ENCODE measurements at places on chromosomes 12 and 14.

- DNase-seq = no peak
Measured at GRCh38 chr12:39613525-39613924, 6.1 kb downstream of the ABCD2 start.

DNA sequence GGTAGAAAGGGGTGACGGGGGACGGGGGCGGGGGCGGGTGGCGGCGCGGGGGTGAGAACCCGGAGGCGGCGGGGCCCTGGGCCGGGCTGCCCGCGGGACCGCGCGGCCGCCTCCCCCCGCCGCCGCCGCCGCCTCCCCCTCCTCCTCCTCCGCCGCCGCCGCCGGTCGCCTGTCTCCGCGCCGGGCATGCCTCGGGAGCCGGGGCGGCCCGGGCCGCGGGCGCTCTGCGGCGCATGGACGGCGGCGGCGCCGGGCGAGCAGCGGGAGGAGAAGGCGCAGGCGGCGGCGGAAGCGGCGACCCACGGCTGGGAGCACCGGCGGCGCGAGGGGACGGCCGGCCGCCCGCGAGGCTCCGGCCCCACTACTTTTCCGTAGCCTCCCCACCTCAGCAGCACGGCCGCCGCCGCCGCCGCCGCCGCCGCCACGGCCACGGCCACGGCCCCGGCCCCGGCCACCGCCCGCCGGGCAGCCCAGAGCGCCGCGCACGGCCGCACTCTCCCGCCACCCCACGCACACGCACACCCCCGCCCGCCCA lies at the start of gene NPAS3:
Gene NPAS3, plus strand, starts transcription at position 161 of the 535 bp plus-strand sequence.
- no peak for DNase-seq

- peak; percentile 71 for DNase-seq
Measured at GRCh38 chr12:67981287-67982162, 7.7 kb upstream of the IFNG-AS1 start.

GRCh38 chr12:25423355-25424050 lies 129.6 kb downstream of the LMNTD1 start:
- peak; percentile 80 for DNase-seq

GRCh38 chr14:51547260-51547659 lies 104.5 kb upstream of the FRMD6 start:
- DNase-seq = peak; percentile 100

DNA sequence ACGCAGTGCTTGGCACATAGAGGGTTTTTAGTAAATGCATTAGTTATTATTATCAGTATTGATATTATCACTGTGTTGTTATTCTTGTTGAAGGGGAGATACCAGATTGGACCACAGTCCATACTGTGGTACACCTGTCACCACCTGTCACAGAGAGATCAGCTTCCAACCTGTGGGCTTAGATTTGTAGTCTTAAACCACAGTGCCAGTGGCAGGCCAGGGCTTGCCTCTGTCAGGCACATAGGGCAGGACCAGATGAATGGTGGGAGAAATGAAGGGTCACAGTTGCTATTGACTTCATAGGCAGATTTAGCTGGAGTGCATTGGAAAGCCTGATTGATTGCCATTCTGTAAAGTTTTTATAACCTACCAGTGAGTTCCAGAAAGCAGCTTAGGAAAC lies 35.1 kb downstream of the ARL1 start:
- no peak for DNase-seq

DNA sequence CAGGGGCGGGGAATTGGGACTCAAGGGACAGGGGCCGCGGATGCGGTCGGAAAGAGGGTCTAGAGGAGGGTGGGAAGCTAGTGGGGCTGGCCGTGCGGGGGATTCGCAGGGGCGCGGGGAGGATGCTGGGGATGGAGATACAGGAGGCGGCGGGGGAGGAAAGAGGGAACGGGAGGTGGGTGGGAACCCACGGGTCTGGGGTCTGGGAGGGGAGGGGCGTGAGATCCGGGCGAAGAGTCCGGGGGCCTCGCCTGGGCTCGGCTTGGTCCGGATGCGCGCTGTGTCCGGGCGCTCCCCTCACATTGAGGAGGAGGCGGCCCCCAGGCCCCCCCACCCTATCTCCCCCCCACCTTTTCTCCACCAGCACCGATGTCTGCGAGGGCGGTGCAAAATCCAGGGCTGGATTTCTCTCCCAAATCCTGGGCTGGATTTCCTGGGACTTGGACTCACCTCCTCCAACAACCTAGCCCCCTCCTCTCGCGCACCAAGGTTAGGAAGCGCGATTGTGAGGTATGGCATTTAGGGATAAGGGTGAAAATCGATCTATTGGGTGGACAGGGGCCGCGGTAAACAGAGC lies at the start of gene AGAP2:
Gene AGAP2, minus strand, starts transcription at position 82 of the 577 bp plus-strand sequence. CDS start 496 bp downstream, outside the sequence.
- DNase-seq = no peak

DNA sequence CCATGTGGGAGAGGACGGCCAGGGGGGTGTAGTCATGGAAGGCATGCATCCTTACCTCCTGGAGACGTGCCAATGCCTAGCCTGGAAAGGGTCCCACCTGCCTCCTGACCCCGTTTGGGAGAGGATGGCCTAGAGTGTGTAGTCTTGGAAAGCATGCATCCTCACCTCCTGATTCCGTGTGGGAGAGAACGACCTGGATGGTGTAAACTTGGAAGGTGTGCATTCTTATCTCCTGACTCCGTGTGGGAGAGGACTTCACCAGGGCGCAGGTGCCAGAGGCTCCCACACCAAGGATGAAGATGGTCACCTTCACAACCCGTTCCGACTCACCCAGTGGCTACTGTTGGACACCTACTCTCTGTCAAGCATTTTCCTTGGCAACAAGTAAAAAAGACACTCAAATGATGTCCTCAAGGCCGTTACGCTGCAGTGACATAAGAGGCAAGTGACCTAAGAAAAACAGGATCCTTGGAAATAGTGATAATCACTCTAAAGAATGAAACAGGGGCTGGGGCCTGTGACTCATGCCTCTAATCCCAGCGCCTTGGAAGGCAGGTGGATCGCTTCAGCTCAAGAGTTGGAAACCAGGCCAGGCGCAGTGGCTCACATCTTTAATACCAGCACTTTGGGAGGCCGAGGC lies 37.5 kb upstream of the FZD10 start:
- DNase-seq = no peak

GRCh38 chr14:94112513-94113063 lies 2.1 kb downstream of the IFI27 start:
- DNase-seq = no peak

DNA sequence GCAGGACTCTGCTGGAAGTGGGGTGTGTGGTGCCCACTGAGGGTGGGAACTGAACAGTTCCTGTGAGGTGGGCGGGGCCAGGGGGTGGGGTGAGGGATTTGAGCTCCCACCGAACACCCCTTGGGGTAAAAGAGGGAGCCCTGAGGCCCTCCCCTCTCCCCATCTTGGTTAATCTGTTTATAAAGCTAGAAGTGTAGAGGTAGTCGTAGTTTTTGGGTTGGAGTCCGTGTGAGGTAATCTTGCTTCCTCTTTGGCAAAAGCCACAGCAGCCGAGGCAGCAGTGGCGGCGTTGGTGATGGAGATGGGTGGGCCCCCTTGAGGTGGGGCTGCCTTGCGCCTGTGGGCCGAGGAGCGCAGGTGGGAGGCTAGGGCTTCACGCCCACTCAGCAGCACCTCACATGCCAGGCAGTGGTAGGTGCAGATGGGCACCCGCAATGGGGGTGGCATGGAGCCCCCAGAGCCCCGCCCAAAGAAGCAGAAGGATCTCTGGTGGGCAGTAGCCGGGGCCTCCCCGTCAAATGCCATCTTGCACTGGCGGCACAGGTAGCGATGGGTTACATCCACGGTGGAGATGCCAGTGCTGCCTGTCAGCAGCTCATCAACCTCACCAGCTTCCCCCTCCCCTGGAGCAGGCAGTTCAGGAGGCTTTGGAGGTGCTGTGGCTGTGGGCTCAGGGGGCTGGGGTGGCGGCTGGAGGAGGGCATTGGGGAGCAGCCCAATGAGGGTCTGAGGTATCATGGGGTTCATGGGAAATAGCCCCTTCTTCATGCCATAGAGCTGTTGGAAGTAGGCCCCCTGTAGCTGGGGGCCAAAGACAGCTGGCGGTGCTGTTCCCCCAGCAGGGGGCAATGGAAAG lies 29.6 kb downstream of the ZFHX2 start:
- DNase-seq = no peak

DNA sequence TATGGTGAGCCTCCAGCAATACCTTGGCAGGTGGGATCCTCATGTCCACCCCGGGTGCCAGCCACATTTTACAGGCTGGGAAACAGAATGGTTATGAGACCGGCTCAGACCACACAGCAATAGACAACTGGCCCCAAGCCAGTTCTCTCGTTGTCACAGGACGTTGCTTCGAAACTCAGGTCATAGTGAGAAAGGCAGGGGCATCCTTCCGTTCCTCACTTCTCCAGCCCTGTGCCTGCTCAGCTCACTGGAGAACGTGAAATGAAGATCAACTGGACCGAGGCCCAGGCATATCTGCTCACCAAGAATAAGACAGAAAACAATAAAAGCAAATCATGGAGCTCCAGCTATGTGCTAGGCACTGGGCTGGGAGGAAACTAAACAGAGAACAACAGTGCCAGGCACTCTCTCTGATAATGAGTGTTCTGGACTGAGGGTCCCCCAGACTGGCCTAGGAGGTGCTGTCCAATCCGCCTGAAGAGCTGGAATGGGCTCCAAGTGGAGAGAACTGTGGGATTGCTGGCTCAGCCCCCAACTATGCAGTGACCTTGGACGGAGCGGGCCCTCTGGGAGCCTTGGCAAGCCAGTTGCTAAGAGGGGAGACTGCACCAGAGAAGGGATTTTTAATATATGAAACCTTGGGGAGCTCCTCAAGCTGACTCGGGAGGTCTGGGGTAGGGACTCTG lies 18.8 kb upstream of the FAIM2 start:
- peak; percentile 14 for DNase-seq
